ENCODE measurements at places on chromosomes 1 and 21.
A peak's percentile ranks its signal among the peaks of the same experiment; 100 is the strongest.

- peak overlapping the region; percentile 66 for H3K27ac ChIP-seq
- no peak for DNase-seq
- H3K36me3 ChIP-seq, result no peaks in the 10 kb centered on the region
- H3K4me3 ChIP-seq, result no peak overlapping the region
- H3K4me1 ChIP-seq, result peaks cover 12% of the 10 kb centered on the region
- H3K27me3 ChIP-seq, result peaks cover 1% of the 10 kb centered on the region
These were observed 43.1 kb upstream of the CCSAP start for GRCh38 chr1:229385853-229386456.

GRCh38 chr1:54099061-54099610 is 45.7 kb downstream of the TCEANC2 start:
- no peak overlapping the region for H3K27ac ChIP-seq
- no peak for DNase-seq
- no peaks in the 10 kb centered on the region for H3K27me3 ChIP-seq
- H3K36me3 ChIP-seq, result no peaks in the 10 kb centered on the region

- H3K4me3 ChIP-seq, result no peak overlapping the region
- no peak for DNase-seq
- H3K27me3 ChIP-seq, result no peaks in the 10 kb centered on the region
These were observed 30.0 kb downstream of the ADAMTS1 start for GRCh38 chr21:26815197-26815596.

GRCh38 chr1:24973315-24973714 is 43.2 kb upstream of the RUNX3 start:
- H3K27me3 ChIP-seq, result peaks cover 5% of the 10 kb centered on the region
- no peak overlapping the region for H3K27ac ChIP-seq
- peaks cover 10% of the 10 kb centered on the region for H3K36me3 ChIP-seq
- peaks cover 40% of the 10 kb centered on the region for H3K4me1 ChIP-seq
- H3K4me3 ChIP-seq, result no peak overlapping the region

DNA sequence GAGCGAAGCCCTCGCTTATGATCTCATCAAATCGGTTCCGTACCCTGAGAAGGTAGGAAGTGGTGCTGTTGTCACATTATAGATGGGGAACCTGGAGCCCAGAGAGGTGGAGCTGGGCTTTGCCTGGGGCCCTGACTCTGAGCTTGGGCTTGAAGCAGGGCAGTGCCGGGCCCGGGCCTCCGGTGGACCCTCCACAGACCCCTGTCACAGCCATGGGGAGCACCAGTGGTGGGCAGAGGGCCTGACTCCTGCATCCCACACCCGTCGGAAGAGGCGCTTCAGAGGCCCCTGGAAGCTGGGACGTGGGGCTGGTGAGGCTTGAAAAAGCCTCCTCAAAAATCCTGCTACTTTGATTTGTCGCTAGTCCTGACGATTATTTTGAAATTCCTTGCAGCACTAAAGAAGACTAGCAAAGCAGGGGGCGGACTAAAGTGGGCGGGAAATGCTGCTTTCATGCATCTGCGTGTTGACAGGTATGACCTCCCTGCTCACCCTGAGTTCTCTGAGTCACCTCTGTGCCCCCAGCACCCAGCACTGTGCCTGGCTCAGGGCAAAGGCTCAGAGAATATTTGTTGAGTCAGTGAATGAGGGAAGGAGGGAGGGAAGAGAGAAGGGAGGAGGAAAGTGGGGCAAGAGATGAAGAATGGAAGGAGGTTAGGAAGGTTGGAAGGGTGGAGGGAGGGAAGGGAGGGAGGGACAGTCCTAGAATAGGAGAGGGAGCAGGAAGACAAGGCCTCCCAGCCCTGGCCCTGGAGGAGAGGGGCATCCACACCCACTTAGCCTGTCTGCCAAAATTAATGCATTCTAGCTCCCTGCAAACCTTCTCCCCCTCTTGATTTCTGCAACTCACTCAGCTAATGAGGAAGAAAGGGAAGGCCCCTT is 262.8 kb upstream of the VAMP3 start:
- DNase-seq, result no peak
- no peaks in the 10 kb centered on the region for H3K36me3 ChIP-seq
- no peaks in the 10 kb centered on the region for H3K27me3 ChIP-seq
- H3K4me1 ChIP-seq, result no peaks in the 10 kb centered on the region
- peak overlapping the region; percentile 48 for H3K27ac ChIP-seq

GRCh38 chr1:235799264-235799663 is 67.4 kb downstream of the LYST start:
- H3K4me3 ChIP-seq, result no peak overlapping the region
- H3K27ac ChIP-seq, result no peak overlapping the region
- H3K27me3 ChIP-seq, result no peaks in the 10 kb centered on the region
- DNase-seq, result no peak
- H3K36me3 ChIP-seq, result peaks cover 2% of the 10 kb centered on the region
- no peaks in the 10 kb centered on the region for H3K4me1 ChIP-seq

- H3K36me3 ChIP-seq, result peaks cover 13% of the 10 kb centered on the region
- DNase-seq, result no peak
- H3K27ac ChIP-seq, result no peak overlapping the region
- peaks cover 42% of the 10 kb centered on the region for H3K4me1 ChIP-seq
- H3K4me3 ChIP-seq, result peak overlapping the region; percentile 90
- peaks cover 32% of the 10 kb centered on the region for H3K27me3 ChIP-seq
These were observed 2.5 kb downstream of the S1PR1 start for GRCh38 chr1:101239095-101240040.

DNA sequence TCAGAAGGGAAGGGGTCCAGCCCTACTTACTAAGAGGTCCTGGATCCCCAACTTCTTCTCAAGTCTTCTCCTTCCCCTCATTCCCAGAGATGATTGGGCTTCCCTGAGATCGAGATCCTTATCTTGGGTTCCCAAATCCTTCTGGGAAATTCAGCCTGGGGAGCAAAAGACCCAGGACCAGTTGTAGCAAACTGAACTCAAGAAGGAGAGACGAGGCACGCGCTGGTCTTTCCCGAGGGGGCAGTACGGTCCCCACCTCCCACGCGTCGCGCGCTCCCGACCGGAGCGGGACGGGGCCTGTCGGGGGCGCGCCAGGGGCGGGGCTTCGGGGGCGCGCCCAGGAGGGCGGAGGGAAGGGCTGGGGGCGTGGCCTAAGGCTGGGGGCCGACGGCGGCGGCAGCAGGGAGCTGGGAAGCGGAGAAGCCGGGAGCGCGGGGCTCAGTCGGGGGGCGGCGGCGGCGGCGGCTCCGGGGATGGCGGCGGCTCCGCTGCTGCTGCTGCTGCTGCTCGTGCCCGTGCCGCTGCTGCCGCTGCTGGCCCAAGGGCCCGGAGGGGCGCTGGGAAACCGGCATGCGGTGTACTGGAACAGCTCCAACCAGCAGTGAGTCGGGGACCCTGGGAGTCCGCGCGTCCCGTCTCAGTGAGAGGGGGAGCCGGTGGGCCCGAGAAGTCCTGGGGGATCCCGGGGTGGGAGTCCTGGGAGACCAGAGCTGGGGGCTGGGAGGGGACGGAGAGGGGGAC is at the start of gene EFNA3:
EFNA3 (plus strand) TSS at position 369 of the 741 bp plus-strand sequence; CDS start at position 474, 105 bp downstream.
- H3K4me3 ChIP-seq, result peak within 1 kb of the TSS; percentile 91
- peak; percentile 70 for DNase-seq
- H3K27me3 ChIP-seq, result peaks cover 63% of the 10 kb centered on the region
- H3K4me1 ChIP-seq, result peaks cover 38% of the 10 kb centered on the region
- no peaks in the 10 kb centered on the region for H3K36me3 ChIP-seq

- no peaks in the 10 kb centered on the region for H3K4me1 ChIP-seq
- H3K27ac ChIP-seq, result no peak overlapping the region
- no peak for DNase-seq
- H3K27me3 ChIP-seq, result no peaks in the 10 kb centered on the region
- no peak overlapping the region for H3K4me3 ChIP-seq
- no peaks in the 10 kb centered on the region for H3K36me3 ChIP-seq
These were observed 17.7 kb upstream of the AGPAT3 start for GRCh38 chr21:43847301-43847700.

GRCh38 chr1:24123611-24124010 is 11.7 kb upstream of the MYOM3 start:
- DNase-seq, result no peak
- no peaks in the 10 kb centered on the region for H3K4me1 ChIP-seq
- no peaks in the 10 kb centered on the region for H3K27me3 ChIP-seq
- H3K27ac ChIP-seq, result no peak overlapping the region

GRCh38 chr1:119048624-119049404 is 60.7 kb upstream of the TBX15 start:
- no peak overlapping the region for H3K27ac ChIP-seq
- no peaks in the 10 kb centered on the region for H3K4me1 ChIP-seq
- DNase-seq, result no peak

GRCh38 chr1:155967341-155968050 is 10.9 kb downstream of the ARHGEF2 start:
- H3K27ac ChIP-seq, result peak overlapping the region; percentile 93
- DNase-seq, result no peak
- no peaks in the 10 kb centered on the region for H3K27me3 ChIP-seq
- H3K36me3 ChIP-seq, result peaks cover 10% of the 10 kb centered on the region
- peak overlapping the region; percentile 29 for H3K4me3 ChIP-seq

DNA sequence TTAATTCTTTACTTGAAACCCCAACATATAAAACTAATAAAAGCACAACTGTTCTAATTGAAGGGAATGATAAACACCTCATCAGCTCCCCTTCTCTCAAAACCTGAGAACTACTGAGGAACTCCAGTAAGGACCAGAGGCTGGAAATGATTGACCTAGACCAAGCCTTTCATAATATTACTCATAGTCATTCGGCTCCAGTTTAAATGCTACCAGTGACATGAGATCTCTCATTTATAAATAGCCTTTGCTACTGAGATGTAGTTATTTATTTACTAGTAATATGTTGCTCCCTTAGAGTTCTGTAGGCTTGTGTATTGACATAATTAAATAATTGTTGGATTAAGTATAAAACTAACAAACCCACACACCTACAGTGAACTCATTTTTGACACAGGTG is 209.8 kb upstream of the PRMT6 start:
- H3K27me3 ChIP-seq, result peaks cover 5% of the 10 kb centered on the region
- H3K4me1 ChIP-seq, result no peaks in the 10 kb centered on the region

DNA sequence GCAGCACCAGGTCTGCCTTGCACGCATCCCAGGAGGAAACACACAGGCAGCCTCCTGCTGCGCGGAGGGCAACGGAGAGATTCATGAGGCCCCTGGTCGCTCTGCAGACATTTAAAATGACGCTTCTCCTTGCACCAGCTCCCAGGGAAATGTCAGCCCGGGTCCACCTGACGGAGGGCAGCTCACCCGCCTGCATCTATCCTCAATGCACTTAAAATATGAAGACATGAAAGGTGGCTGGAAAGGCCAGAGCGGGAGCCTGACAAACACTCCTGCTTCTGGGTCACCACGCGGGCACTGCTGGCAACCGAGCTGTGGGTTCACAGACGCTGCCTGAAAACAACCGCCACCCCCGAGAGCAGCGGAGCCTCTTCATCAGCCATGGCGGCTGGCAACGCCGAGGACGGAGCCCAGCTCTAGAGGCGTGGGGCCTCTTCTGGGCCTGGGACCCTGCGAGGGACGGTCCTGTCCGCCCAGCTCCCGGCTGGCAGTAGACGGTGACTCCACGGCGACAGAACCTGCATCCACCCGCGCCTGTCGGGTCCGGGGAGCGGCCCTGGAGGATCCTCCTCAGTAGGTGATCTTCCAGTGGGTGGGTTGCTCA is 22.7 kb downstream of the POFUT2 start:
- H3K4me3 ChIP-seq, result no peak overlapping the region
- no peaks in the 10 kb centered on the region for H3K4me1 ChIP-seq
- no peak for DNase-seq

DNA sequence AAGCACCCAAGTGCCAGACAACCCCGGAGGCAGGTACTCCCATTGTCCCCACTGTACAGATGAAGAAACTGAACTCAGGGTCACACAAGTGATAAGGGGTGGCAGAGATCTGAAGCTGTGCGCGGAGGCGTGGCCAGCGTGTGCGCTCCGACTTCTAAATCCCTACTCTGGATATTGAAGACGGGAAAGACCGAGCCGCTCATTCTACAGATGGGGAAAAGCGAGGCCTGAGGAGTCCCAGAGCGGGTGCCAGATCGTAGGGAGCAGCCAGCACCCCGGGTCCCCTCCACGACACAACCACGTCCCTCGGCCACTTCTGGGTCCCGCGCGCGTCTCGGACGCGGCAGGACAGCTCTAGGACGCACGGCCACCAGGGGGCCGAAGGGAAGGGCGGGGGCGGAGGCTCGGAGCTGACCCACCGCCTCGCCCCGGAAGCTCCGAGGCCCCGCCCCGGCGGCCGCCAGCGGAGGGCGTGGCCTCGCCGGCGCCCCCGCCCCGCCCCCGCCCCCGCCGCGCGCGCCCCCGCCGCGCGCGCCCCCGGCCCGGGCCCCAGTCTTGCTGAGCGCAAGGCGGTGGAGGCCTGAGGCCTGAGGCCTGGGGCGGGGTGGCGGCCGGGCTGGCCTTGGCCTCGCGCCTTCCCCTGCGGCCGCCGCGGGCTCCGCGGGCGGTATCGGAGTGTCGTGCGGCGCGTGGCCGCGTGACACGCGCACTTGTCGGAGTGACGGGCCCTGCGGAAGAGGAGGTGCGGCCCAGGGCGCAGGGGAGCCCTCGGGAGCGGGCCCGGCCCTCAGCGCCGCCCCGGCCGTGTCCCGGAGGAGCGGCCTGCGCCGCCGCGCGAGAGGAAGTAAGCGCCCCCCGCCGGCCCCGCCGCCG is at the start of gene H6PD:
H6PD (plus strand) TSS at position 552 of the 873 bp plus-strand sequence. CDS start 10,161 bp downstream, outside the sequence.
- DNase-seq, result peak; percentile 84
- peaks cover 24% of the 10 kb centered on the region for H3K4me1 ChIP-seq
- peaks cover 7% of the 10 kb centered on the region for H3K27me3 ChIP-seq
- H3K4me3 ChIP-seq, result peak within 1 kb of the TSS; percentile 92
- peak within 1 kb of the TSS; percentile 89 for H3K27ac ChIP-seq
- no peaks in the 10 kb centered on the region for H3K36me3 ChIP-seq

- peaks cover 4% of the 10 kb centered on the region for H3K27me3 ChIP-seq
- H3K4me1 ChIP-seq, result no peaks in the 10 kb centered on the region
- H3K27ac ChIP-seq, result peak overlapping the region; percentile 12
- no peaks in the 10 kb centered on the region for H3K36me3 ChIP-seq
- no peak overlapping the region for H3K4me3 ChIP-seq
These were observed 8.1 kb upstream of the TSPAN1 start for GRCh38 chr1:46166521-46167462.

- no peaks in the 10 kb centered on the region for H3K27me3 ChIP-seq
- no peaks in the 10 kb centered on the region for H3K36me3 ChIP-seq
- no peak overlapping the region for H3K27ac ChIP-seq
These were observed 177.9 kb downstream of the CLIC6 start for GRCh38 chr21:34846601-34847112.

GRCh38 chr1:88697503-88697902 is 13.4 kb downstream of the PKN2 start:
- H3K36me3 ChIP-seq, result peaks cover 3% of the 10 kb centered on the region
- no peak for DNase-seq
- H3K27me3 ChIP-seq, result no peaks in the 10 kb centered on the region
- H3K4me3 ChIP-seq, result no peak overlapping the region

Measured in neural crest cell (in vitro differentiated cells).